ENCODE measurements at places on chromosomes 7 and 10.

DNA sequence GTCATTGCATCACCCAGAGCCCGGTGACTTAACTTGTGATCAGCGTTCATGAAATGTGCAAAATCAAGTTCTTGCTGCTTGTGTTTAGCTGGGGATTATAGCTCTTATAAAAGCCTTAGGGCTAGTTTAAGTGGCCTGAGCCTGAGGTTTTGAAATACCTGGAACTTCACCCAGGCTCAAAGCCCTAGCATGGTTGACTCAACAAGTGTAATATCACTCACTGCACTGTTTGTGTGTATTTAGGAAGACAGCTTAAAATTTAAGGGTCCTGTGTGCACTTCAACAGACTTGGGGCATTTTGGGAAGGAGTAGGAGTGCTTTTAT lies 489.5 kb downstream of the GATA3 start:
- no peak for DNase-seq

DNA sequence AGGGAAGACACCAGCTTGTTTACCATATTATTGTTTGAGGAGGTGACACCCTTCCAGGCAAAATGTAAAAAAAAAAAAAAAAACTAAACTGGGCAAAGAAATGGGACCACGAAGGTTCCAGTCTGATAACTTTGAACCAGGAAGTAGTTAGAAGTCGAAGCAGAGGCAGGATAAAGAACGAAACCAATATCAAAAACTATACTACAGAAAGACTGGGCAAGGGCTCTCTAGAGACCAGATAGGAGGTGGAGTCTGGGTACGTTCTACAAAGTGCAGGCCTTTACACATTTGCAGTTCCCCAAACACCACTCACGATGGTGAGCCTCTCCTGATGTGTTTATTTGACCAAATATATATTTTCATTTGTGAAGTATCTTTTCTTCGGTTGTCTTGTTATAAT lies 125.7 kb upstream of the CDK1 start:
- DNase-seq = no peak

- no peak for DNase-seq
These were observed at the start of gene ADCY1 for GRCh38 chr7:45573661-45574415. Gene ADCY1, plus strand, starts transcription at chr7:45574368. Its CDS starts 176 bp downstream, at chr7:45574544.

- DNase-seq = no peak
These were observed 118.3 kb downstream of the LRRC4 start for GRCh38 chr7:127912901-127913300.

DNA sequence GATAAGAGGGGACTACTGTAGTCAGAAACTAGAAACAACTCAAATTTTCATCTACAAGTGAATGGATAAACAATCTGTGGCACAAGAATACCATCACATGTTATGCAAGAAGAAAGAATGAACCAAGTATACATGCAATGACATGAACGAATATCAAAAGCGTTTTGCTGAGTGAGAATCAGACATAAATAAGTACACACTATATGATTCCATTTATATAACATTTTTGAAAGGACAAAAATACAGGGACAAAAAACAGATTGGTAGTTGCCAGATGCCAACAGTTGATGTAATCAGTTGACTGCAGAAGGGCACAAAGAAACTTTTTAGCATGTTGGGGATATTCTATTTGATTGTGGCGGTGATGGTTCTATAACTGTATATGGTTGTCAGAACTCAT lies 33.6 kb downstream of the CTNNA3 start:
- no peak for DNase-seq

DNA sequence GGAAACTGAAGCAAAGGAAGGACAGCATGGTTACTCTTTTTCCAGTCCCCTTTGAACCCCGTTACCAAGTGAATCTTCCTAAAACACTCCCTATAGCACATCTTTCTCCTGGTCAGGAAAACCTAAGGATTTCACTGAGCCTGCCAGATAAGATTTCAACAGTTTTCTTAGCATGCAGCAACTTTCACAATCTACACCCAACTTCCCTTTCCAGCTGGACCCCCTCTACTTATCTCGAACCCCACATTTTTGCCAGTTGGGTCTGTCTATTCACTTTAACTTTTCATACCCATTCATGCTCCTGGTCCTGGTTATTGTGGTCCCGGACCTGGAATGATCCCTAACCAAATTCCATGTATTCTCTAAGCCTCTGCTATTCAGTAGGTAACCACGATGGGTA lies 14.9 kb upstream of the CPVL start:
- no peak for DNase-seq

- DNase-seq = no peak
These were observed 89.3 kb downstream of the GRK5 start for GRCh38 chr10:119296703-119297102.

- DNase-seq = no peak
These were observed 215.6 kb downstream of the GPR37 start for GRCh38 chr7:124550036-124550435.

DNA sequence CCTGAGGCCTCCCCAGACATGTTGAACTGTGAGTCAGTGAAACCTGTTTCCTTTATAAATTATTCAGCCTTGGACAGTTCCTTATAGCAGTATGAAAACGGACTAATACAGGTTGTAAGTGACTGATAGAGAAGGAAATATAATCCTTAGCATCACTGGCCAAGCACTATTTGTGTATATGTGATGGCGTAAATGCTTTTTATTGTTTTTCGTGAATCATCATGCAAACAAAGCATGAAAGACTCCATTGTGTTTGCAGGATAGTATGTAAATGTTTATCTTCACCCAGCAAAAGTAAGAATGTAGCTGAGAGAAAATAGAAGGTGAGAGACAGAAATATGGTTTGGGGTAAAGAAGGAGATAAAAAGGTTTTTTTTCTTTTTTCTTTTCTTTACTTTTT lies 92.5 kb upstream of the LRGUK start:
- no peak for DNase-seq

DNA sequence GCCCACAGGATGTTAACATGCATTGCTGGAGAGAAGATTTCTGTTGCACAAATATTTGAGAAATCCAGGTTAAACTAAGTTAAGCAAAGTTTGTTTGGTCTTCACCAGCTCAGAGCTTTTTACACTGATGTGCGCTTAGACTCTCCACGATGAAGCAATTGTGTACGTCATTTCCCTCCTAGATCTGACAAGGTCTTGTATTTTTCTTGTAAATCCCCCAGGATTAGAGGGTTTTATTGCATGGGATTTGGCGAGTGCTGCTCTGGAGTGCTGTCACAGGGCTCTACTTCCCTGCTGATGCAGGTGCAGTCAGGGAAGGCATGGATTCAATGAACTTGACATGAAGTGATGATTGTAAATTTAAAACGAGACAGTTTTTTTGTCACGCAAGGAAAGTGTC lies 173.3 kb downstream of the PDE1C start:
- no peak for DNase-seq

GRCh38 chr10:5283305-5284158 lies 81.2 kb upstream of the UCN3 start:
- peak; percentile 65 for DNase-seq

- DNase-seq = no peak
These were observed 134.1 kb downstream of the SPAG6 start for GRCh38 chr10:22479419-22479818.

DNA sequence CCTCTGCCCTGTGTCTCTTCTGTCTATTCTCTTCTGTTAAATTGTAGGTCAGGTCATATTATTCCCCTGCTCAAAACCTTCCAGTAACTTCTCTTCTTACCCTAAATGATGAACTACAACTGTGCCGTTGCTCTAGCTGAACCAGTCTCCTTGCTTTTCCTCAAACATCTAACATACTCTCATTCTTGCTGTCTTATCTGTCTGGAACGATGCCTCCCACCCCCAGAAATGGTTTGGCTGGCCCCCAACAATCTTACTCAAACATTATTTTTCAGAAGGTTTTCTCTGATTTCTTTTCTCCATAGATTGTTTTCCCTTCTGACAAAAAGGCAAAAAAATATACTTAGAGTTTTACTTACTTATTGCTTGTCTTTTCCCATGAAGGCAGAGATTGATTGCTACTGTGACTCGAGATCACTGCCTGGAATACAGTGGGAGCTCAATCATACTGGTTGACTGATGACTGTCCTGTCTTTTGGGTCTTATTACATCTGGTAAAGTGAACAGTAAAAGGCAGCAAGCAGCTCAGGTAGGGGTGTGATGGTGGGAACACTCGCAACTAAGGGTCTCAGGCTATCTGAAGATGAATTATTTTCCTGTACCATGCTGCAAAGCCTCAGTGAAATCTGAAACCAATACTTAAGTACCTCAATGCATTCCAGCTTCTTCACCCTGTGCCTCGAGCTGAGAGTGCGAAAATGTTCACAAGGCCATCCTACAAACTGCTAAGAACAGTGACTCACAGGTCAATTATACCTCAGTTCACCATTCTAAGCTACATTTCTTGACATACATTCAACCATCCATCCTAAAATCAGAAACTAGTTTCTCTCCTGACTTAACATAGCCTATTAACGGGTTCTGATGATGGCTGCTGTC lies 67.6 kb downstream of the DNMBP start:
- DNase-seq = no peak

GRCh38 chr7:96205665-96206064 lies 116.2 kb downstream of the SLC25A13 start:
- no peak for DNase-seq

GRCh38 chr10:3828404-3829155 lies 43.6 kb upstream of the KLF6 start:
- peak; percentile 75 for DNase-seq

- DNase-seq = no peak
These were observed 39.9 kb downstream of the CCDC3 start for GRCh38 chr10:12961416-12962205.

- no peak for DNase-seq
These were observed 105.7 kb downstream of the ATE1 start for GRCh38 chr10:121822180-121822579.

DNA sequence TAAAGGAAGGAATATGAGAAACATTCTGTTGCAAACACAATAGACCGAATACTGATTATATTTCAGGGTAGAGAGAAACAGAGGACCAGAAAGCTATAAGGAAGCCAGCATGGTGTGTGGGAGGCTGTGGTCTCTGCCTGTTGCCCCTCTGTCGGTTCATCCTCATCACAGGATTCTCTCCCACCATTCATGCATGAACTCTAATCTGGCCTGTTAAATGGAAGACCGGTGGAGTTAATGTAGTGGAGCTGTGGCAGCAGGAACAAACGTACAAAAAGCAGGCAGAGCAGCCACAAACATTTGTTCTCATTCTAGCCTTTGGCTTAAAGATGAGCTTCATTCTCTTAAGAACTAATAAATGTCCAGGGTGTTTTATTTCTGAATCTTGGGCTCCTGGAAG lies 902.4 kb downstream of the LRMDA start:
- no peak for DNase-seq

DNA sequence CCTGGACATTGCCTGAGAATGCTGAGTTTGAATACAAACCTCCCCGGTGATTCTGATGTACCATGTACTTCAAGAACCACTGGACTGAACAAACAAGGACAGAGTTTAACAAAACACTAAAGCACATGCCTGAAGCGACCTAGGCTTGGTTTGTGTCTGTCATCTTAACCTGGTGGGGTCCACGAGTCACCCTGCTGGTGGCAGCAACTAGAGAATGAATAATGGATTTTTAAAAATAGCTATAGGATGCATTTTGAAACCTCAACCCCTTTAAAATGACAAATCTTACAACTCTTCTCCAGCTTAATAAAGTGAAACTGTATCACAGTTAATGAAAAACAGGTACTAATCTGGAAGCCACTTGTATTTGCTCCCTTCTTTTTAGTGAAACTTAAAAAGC lies 25.2 kb downstream of the CDHR3 start:
- no peak for DNase-seq

GRCh38 chr7:28245123-28245878 lies 64.7 kb upstream of the JAZF1 start:
- no peak for DNase-seq

DNA sequence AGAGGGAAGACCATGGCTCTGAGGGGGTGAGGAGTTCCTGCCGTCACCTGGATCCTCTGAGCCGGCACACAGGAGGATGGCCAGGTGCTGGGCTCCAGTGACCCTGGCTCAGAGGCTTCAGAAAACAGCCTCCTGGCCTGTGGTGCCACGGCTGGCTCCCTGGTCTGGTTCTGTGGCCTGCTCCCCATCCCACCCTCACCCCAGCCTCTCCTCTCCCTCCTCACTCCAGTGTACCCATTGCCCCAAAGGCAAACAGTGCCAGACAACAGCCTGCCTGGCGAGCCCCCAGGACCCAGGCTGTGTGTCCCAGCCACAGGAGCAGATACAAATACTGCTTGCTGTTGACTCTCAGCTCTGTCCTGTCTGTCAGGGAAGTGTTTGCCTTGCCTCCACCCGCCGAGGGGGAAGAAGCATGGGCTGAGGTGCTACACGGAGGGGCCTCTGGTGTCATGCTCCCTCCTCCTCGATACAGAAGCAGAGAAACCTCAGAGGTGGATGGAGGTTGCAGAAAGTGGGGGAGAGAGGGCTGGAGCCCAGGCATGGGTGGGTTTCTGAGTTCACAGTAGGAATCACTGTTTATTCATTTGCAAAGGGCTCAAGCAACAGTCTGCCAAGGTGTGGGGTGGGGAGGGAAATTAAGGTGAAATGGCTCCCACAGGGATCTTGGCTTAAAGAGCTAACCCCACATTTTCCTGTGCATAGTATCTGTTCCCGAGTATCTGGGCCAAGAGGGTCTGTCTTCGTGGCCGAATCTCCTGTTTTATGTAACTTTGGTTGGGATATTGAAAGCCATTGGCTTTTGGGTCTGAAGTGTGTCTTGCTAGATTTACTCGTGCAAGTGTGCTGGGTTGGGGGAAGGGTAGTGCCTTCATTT lies 5.5 kb downstream of the ADRA2A start:
- DNase-seq = no peak

All from CD4-positive, alpha-beta T cell treated with Interleukin-10 for 1 hour (primary cell).